ENCODE measurements at places on chromosomes 4 and X. TPM values are rescaled to one million over a fixed set of nuclear protein-coding genes. Genes with fewer than 3 reads are reported as not detected.

Gene MAGEA2
- not detected for total RNA-seq

Gene TLR2
- 0.32 TPM for total RNA-seq

Gene H2AZ1
- total RNA-seq = 186 TPM

Gene NAP1L2
- 2.5 TPM for total RNA-seq

Gene MSANTD1
- total RNA-seq = 0.65 TPM

Gene CEP44
- total RNA-seq = 15.7 TPM

Gene EGF
- total RNA-seq = 2.5 TPM

Gene KLF8
- total RNA-seq = 4.6 TPM

Gene NAP1L3
- 21.8 TPM for total RNA-seq

Gene ATP6AP1
- 31.6 TPM for total RNA-seq

Gene ZNF141
- total RNA-seq = 20.8 TPM
